ENCODE measurements at places on chromosomes 2 and 18.

DNA sequence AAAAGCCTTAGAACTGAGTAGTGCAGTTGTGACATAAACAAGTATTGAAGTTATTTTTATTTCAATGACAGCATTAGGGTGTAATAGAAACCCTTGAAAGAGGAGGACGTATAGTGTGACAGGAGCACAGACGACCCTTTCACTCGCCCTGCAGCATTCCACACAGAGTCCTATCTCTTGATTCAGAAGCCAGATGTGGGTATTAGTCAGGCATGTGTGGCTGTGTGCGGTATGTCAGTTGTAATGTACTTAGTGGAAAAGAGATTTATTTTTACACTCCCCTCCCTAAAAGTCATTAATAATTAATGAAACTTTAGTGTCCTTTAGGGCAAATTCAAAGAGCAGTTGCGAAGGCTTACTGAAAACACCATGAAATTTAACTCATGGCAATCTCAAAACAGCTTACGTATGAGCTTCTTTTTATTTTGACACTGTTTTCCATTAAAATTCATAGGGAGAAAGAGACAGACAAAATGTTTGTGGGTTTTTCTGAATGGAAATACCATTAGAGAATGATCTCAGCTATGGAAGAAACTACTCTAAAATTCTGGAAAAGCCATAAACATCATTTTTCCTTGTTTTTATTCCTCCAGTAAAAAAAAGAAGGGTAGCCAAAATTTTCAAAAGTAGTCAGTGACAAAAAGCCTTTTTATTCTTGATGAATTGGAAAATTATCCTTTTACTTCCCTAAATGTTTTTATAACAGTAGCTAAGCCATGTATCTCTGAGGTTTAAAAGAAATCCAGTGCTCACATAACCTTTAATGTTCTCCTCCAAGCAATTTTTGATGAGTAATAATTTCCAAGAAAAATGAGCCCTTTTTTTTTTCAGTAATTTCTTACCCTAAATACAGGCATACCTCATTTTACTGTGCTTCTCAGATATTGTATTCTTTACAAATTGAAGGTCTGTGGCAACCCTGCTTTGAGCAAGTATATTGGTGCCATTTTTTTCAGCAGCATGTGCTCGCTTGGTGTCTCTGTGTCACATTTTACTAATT, 84.0 kb upstream of the DSEL start:
- no peak for DNase-seq

- DNase-seq, result no peak
Measured at GRCh38 chr2:127580167-127581049, 44.9 kb downstream of the MYO7B start.

DNA sequence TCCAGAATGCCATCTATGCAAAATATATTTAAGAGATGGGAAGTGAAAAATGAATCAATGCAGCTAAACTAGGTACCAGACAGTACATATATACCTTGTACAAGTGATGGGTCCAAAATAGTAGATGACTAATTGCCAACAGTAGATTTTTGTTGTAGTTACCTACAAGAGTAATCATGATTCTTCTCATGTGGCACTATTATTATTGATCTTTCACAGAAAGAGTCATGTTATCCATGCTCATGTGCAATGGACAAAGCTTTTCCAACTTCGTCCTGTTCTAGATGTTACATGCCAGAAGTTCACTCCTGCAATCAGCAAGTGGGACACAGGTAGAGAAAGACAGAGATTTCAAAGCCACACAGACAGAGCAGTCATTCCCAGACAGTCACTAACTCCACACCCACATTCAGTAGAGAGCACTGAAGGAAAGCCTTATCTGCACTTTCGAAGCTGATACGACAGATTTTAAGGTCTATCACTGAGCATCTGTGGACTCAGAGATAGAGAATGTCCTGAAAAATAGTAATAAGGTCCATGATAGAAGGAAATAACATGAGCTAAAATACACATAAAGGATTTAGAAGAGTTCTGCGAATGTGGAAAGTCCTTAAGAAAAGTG, 101.6 kb upstream of the ITPRID2 start:
- no peak for DNase-seq

GRCh38 chr18:44051026-44051425, 629.7 kb upstream of the SETBP1 start:
- no peak for DNase-seq

GRCh38 chr2:219612577-219613286, 14.7 kb upstream of the SLC4A3 start:
- DNase-seq, result no peak

- no peak for DNase-seq
Measured at GRCh38 chr2:218295029-218295428, 2.7 kb upstream of the TMBIM1 start.

Measured in stimulated activated CD8-positive, alpha-beta memory T cell treated with anti-CD3 and anti-CD28 coated beads, Interleukin-2, amount 100 ng/mL, for 48 hours (primary cell).